ENCODE measurements at places on chromosomes 13 and 19. TPM values are rescaled to one million over a fixed set of nuclear protein-coding genes. Genes with fewer than 3 reads are reported as not detected.

The FAM187B gene
- not detected for total RNA-seq

The WASF3 gene
- 10.5 TPM for total RNA-seq

The IFNL2 gene
- total RNA-seq: not detected

The CELF5 gene
- not detected for total RNA-seq

The NLRP4 gene
- not detected for total RNA-seq

The RUBCNL gene
- total RNA-seq: 0.70 TPM

The CEACAM18 gene
- not detected for total RNA-seq

The FGF21 gene
- total RNA-seq: not detected

The GARIN5A gene
- 2.0 TPM for total RNA-seq

The MADCAM1 gene
- total RNA-seq: 0.24 TPM

The ZNF440 gene
- total RNA-seq: 4.5 TPM

The LGALS14 gene
- total RNA-seq: not detected

The DPF1 gene
- total RNA-seq: not detected

The PRSS57 gene
- not detected for total RNA-seq

The STOML3 gene
- total RNA-seq: not detected

The UBE2L5 gene
- total RNA-seq: not detected

The ACER1 gene
- total RNA-seq: not detected

The SYDE1 gene
- 15.9 TPM for total RNA-seq

The PTH2 gene
- not detected for total RNA-seq

The PLPP2 gene
- 0.56 TPM for total RNA-seq

The NDUFB7 gene
- total RNA-seq: 533 TPM

The ZNF98 gene
- 0.43 TPM for total RNA-seq

The CALR gene
- total RNA-seq: 378 TPM

The NKPD1 gene
- not detected for total RNA-seq

The TEX101 gene
- not detected for total RNA-seq

The DNAAF3 gene
- 0.59 TPM for total RNA-seq

The TMPRSS9 gene
- total RNA-seq: not detected

The ANGPTL8 gene
- total RNA-seq: 0.40 TPM

The MAP4K1 gene
- 1.3 TPM for total RNA-seq

The HCST gene
- 4.1 TPM for total RNA-seq

The FPR1 gene
- 3.5 TPM for total RNA-seq

The SIGLEC10 gene
- 0.19 TPM for total RNA-seq

The CYP2A7 gene
- total RNA-seq: not detected

The CYP2S1 gene
- total RNA-seq: 0.56 TPM

The CGB8 gene
- not detected for total RNA-seq

The CEACAM20 gene
- total RNA-seq: not detected

The KIR2DL1 gene
- total RNA-seq: not detected

Data from Right ventricle myocardium superior (tissue), 1 donor.